ENCODE measurements at places on chromosomes 2 and 18.

DNA sequence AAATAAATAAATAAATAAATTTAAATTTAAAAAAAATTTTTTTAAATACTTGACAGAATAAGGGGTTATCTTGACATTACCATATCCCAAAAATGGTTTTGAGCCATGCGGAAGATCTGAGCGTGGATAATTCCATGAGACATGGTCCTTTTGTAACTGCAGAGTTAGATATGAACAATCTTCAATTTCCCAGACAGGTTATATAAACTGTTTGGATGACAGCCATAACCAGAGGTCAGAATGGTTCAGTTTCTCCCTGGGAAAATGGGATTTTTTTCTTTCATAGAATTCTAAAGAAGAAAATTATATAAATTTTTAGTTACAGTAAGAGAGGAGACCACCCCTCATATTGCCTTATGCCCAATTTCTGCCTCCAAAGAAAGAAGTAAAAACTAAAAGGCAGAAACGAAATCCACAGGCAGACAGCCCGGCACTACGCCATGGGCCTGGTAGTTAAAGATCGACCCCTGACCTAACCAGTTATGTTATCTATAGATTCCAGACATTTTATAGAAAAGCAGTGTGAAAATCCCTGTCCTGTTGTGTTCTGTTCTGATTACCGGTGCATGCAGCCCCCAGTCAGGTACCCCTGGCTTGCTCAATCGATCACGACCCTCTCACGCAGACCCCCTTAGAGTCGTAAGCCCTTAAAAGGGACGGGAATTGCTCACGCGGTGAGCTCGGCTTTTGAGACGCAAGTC, 3.0 kb downstream of the GALM start:
- no peaks in the 10 kb centered on the region for H3K36me3 ChIP-seq
- no peak overlapping the region for H3K27ac ChIP-seq
- peaks cover 20% of the 10 kb centered on the region for H3K4me1 ChIP-seq
- H3K4me3 ChIP-seq, result no peak overlapping the region
- H3K27me3 ChIP-seq, result no peaks in the 10 kb centered on the region

DNA sequence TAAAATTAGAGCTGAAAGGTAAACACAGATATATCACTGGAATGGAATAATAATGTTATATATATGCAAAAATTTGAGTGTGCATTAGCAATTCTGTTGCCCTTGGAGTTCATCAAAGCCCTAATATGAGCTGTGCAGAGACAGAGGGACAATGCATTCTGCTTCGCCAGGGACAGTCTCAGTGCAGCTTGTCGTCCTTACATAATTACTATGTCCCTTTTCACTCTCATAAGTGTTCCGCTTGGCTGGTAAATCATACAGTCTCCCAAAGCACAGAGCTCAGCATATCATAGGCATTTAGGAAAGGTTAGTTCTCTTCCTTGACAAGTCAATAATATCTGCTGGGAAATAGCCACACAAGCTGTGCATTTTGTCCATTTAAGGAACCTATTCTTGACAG, 30.7 kb downstream of the MAPK4 start:
- no peak overlapping the region for H3K27ac ChIP-seq
- H3K36me3 ChIP-seq, result no peaks in the 10 kb centered on the region
- DNase-seq, result no peak
- H3K27me3 ChIP-seq, result no peaks in the 10 kb centered on the region

DNA sequence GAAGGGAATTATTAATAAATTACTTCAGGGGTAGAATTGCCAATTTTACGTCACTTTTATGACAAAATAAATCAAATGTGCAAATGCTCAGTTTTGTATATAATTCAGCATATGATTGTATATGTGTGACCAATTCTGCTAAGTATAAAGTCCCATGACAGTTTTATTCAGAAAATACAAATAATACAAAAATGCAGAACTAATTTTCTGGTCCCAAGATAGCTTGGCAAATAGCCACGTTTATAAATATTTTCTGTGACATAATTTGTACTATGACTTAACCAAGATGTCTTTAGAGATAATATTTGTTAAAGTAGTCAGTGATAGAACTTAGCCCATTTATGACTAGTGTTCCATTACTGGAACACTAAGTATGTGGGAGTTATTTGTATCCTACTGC, 24.2 kb upstream of the CAB39 start:
- H3K36me3 ChIP-seq, result no peaks in the 10 kb centered on the region
- no peak for DNase-seq
- H3K27me3 ChIP-seq, result no peaks in the 10 kb centered on the region
- no peak overlapping the region for H3K27ac ChIP-seq

DNA sequence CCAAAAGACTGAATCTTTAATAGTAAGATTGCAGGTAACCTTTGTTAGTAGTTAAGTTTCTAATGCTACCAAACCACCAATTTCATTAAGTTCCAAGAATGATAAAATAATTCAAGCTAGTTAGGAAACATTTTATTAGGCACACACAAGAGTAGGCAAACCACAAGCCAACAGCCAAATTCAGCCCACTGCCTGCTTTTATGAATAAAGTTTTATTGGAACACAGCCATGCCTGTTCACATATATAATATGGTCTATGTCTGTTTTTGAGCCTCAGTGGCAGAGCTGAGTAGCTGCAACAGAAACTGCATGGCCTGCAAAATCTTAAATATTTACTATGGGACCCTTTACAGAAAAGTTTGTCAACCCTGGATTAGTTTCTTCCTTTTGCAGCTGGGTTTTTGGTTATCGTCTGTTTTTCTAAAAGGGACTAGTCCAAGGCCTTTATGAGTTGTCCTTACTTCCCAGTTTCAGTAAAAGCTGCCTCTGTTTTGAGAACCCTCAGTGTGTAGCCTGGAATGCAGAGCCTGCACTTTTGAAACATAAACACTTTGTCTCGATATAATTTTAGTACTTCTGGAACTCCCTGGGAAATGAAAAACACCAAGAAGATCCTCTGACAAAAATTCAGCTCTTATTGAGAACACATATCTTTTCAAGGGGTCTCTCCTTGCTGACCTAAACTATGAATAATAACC, 39.1 kb downstream of the FRZB start:
- H3K27me3 ChIP-seq, result no peaks in the 10 kb centered on the region
- H3K36me3 ChIP-seq, result no peaks in the 10 kb centered on the region
- no peaks in the 10 kb centered on the region for H3K4me1 ChIP-seq
- H3K27ac ChIP-seq, result no peak overlapping the region

GRCh38 chr2:213078686-213079085, 72.7 kb downstream of the IKZF2 start:
- H3K36me3 ChIP-seq, result no peaks in the 10 kb centered on the region
- H3K27me3 ChIP-seq, result no peaks in the 10 kb centered on the region
- H3K4me3 ChIP-seq, result no peak overlapping the region
- no peak for DNase-seq
- H3K27ac ChIP-seq, result no peak overlapping the region

DNA sequence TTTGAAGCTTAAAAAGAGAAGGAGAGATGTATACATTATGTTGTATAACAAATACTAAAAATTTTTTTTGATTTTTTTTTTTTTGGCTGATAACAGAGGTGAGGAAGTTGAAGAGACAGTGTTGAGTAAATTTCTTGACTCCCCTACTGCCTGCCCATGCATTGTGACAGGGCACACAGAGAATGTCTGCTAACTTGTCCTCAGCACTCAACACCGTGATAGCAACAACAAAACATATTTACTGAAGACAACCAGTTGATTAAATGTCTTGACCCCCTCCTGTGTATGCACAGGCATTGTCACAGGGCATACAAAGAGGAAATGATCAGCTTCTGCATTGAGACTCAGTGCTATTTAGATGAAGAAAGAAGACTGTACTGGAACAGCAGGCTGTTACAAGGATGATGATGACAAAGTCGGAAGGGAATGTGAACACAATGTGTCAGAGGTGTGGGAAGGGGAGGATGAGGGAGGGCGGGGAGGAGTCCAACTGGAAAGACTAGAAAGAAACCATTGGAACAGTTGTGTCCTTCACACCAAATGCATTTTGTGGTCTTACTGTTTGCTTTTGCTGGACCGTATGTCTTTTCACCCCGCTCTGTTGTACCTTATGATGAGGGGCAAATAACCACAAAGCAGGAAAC, 89.5 kb downstream of the CERS6 start:
- H3K4me3 ChIP-seq, result no peak overlapping the region
- no peaks in the 10 kb centered on the region for H3K27me3 ChIP-seq

GRCh38 chr2:2566396-2567323, 235.6 kb upstream of the MYT1L start:
- no peaks in the 10 kb centered on the region for H3K27me3 ChIP-seq
- no peaks in the 10 kb centered on the region for H3K4me1 ChIP-seq
- H3K4me3 ChIP-seq, result no peak overlapping the region
- DNase-seq, result no peak
